Stimulated activated CD8-positive, alpha-beta memory T cell treated with anti-CD3 and anti-CD28 coated beads, Interleukin-7, amount 100 ng/mL, for 48 hours (primary cell): ENCODE measurements at places on chromosomes 1 and 21.

DNA sequence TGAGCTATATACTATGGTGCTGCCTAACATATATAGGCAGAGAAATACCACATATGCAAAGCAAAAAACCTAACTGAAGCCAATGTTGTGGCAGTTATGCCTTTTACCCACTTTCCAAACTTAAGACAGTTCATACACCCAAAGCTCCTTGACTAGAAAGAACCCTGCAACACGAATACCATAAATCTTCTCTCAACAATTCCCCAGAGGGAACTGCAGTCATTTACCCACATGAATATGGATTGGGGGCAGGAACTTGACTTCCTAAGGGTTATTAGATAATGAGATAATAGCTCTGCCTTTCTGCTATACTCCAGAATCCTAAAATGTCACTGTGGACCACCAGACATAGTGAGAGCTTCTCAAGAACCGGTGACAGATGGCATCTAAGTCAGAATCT, 2.9 kb upstream of the ASPM start:
- DNase-seq: no peak

DNA sequence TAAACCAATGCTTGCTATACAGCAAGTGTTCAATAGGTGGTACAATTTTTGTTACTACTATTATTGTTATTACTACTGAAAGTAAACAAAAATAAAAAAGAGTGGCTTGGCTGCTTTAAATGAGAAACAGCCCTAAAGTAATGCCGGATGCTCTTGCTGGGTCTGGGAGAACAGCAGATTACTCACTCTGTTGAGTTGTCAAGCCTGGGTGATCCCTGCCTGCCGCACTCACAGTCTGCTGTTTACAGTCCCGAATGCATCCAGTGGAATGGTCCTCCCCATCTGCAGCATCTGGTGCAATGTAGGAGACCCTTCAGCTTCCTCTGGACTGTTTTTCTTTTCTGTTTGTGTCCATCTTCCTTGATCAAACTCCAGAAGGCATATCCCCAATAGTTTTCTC, 102.7 kb upstream of the IVNS1ABP start:
- DNase-seq: no peak

DNA sequence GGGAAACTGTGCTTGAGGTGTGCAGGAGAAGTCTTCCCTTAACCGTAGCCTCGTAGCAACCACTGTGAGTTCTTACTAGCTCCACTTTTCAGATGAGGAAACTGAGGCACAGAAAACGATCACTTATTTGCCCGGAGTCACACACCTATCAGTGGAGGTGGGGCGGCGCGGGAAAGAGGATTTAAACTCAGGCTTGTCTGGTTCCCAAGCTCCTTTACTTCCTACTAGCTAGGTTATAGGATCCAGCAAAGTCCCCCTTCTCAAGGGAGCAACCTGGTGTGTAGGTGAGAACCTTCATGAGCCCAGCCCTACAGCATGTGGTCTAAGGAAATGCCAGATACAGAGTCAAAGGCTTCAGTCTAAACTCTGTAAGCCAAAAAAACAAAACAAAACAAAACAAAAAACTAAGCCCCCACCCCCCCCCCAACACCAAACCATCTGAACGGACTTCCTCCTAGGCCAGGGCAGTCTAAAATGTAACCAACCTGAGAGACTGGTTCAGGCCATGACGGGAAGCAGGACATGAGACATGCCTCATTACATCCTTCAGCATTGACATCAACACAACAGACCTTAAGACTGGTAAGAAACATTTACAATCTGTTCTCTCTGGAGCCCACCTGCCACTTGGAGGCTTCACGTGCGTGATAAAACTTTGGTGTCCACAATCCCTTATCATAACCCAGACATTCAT, 709 bp upstream of the FBXO42 start:
- DNase-seq: no peak

DNA sequence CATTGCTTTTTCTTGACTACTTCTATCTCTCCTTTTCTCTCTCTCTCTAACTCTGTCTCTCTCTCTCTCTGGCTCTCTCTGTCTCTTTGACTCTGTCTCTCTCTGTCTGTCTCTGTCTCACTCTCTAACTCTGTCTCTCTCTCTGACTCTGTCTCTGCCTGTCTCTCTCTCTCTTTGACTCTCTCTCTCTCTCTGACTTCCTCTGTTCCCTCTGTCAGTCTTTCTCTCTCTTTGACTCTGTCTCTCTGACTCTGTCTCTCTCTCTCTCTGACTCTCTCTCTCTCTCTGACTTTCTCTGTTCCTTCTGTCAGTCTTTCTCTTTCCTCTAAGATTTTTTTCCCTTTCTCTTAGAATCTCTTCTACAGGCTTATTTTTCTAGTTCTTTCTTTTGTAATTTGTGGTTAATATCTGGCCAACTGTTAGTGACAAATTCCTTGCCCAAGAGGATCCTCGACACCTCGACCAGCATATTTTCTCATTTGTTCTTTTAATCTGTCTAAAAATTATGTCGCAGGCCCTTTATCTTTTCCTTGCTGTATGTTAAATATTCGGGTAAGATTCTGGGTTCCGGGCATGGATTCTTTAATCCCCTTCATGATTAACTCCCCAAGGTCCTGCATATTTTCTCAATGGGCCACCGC, at the start of gene ATAD3C:
Gene ATAD3C (plus strand): TSS at position 591 of the 641 bp plus-strand sequence. CDS start 995 bp downstream, outside the sequence.
- no peak for DNase-seq

- DNase-seq: no peak
Observed at GRCh38 chr1:234658138-234658537, 48.2 kb upstream of the IRF2BP2 start.
